Esophagus muscularis mucosa (tissue), 4 donors: ENCODE measurements at places on chromosomes 4 and X. TPM values are rescaled to one million over a fixed set of nuclear protein-coding genes. Genes with fewer than 3 reads are reported as not detected.
A peak's percentile ranks its signal among the peaks of the same experiment; 100 is the strongest.

GRCh38 chrX:109533005-109533404, 3.6 kb upstream of the NXT2 start:
- H3K27me3 ChIP-seq = no peaks in the 10 kb centered on the region
- H3K36me3 ChIP-seq = no peaks in the 10 kb centered on the region
- no peak overlapping the region for H3K27ac ChIP-seq
- H3K4me3 ChIP-seq = no peak overlapping the region
- DNase-seq = no peak
- H3K4me1 ChIP-seq = no peaks in the 10 kb centered on the region

GPR119 gene
- total RNA-seq = not detected

DNA sequence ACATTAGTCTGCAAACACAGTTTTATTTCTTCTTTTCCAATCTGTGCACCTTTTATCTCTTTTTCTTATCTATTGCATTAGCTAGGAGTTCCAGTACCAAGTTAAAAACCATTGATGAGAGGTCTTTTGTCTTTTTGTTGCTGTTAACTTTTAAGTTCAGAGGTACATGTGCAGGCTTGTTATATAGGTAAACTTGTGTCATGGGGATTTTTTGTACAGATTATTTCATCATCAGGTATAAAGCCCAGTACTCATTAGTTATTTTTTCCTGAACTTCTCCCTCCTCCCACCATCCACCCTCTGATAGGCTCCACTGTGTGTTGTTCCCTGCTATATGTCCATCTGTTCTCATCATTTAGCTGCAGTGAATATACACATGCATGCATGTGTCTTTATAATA, 349.9 kb downstream of the PDHA2 start:
- H3K4me3 ChIP-seq = no peak overlapping the region
- H3K27ac ChIP-seq = no peak overlapping the region
- H3K4me1 ChIP-seq = no peaks in the 10 kb centered on the region
- no peak for DNase-seq

GRCh38 chrX:10110984-10111363, 45.8 kb upstream of the CLCN4 start:
- H3K36me3 ChIP-seq = no peaks in the 10 kb centered on the region
- DNase-seq = no peak
- no peaks in the 10 kb centered on the region for H3K27me3 ChIP-seq
- peak overlapping the region; percentile 80 for H3K27ac ChIP-seq
- peaks cover 74% of the 10 kb centered on the region for H3K4me1 ChIP-seq

GRCh38 chrX:43314525-43314924, 341.6 kb upstream of the MAOA start:
- no peaks in the 10 kb centered on the region for H3K36me3 ChIP-seq
- H3K27ac ChIP-seq = no peak overlapping the region
- no peak overlapping the region for H3K4me3 ChIP-seq
- no peak for DNase-seq

DNA sequence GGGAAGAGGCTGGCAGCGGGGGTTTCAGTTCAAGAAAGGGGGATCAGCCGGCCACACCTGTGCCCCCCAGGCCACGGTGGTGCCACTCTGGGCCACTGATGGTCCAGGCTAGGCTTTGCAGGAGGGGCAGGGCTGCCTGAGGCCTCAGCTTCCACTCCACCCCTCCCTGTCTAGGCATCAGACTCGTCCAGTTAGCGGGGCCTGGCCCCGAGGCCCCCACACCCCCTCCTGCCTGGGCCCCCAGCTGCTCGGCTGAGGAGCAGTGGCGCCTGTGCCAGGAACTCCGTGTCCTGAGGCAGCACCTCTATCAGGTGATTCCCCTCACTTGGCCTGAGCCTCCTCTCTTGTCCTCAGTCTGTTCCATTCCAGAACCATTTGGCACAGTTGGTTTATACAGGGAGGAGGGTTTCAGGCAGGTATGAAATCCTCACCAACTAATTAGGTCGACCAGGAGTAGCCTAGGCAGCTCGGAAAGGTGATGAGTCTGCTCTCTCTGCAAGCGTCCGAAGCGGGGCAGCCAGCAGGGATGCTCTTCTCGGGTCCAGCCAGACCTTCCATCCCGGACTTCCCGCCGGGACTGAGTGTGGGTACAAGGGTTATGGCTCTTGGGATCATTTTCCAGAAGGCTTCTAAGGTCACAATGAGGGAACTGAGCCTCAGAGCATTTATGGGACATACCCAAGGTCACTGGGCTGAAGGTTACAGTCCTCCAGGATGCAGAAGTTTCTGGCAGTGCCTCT, 2.1 kb downstream of the NSG1 start:
- DNase-seq = no peak
- peaks cover 98% of the 10 kb centered on the region for H3K27me3 ChIP-seq
- H3K4me1 ChIP-seq = peaks cover 32% of the 10 kb centered on the region
- H3K27ac ChIP-seq = no peak overlapping the region

TBC1D14 gene
- total RNA-seq = 47.4 TPM

DNA sequence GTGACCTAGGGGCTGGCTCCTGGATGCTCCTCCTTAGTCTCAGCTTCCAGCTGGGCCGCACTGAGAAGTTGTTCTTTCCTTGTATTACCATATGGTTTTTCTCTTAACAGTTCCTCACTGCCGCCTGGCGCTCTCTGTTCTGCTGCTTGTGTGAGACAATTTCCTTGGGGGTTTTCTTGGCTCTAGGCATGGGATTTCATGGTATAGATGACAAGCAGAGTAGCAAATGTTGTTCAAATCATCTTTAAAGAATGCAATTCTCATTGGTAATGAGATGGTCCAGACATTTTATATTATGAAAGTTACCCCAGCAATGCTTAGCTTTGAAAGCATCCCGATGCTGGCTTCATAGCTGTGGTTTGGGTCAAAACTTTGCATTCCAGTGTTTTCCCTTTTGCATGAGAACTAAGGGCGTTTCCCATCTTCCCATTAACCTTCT, 37.6 kb downstream of the SEPTIN11 start:
- peaks cover 38% of the 10 kb centered on the region for H3K4me1 ChIP-seq
- H3K4me3 ChIP-seq = peak overlapping the region; percentile 2
- no peaks in the 10 kb centered on the region for H3K36me3 ChIP-seq
- peak overlapping the region; percentile 7 for H3K27ac ChIP-seq

GRCh38 chr4:77734928-77735327, 84.2 kb downstream of the CNOT6L start:
- peaks cover 5% of the 10 kb centered on the region for H3K36me3 ChIP-seq
- no peak overlapping the region for H3K4me3 ChIP-seq
- DNase-seq = no peak
- peaks cover 5% of the 10 kb centered on the region for H3K4me1 ChIP-seq
- H3K27ac ChIP-seq = no peak overlapping the region
- no peaks in the 10 kb centered on the region for H3K27me3 ChIP-seq

- H3K27ac ChIP-seq = no peak overlapping the region
- DNase-seq = no peak
- H3K36me3 ChIP-seq = no peaks in the 10 kb centered on the region
- H3K27me3 ChIP-seq = no peaks in the 10 kb centered on the region
- H3K4me1 ChIP-seq = no peaks in the 10 kb centered on the region
- H3K4me3 ChIP-seq = no peak overlapping the region
Measured at GRCh38 chr4:78347527-78347926, 204.0 kb upstream of the ANXA3 start.

- no peaks in the 10 kb centered on the region for H3K27me3 ChIP-seq
- peaks cover 3% of the 10 kb centered on the region for H3K36me3 ChIP-seq
- DNase-seq = no peak
Measured at GRCh38 chr4:169565606-169566005, 46.8 kb downstream of the NEK1 start.

DNA sequence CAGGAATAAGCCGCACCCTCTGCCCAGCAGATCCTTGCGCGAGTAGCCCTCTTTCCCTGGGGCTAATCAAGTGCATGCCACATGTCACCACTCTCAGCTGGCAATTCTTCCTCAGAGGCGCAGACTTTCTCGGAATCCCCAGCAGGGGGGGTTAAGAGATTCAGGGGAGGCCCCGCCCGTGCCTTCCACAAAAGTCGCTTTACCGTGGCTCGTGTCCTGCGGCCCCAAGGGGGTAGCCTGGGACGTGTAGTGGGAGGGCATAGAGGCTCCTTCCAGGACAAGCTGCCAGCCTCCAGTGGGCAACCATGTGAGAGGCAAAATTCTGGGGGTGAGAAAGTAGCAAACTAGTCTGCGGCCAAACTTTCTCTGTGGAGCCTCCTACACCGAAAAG, 652 bp downstream of the SRPX start:
- no peaks in the 10 kb centered on the region for H3K36me3 ChIP-seq
- H3K27ac ChIP-seq = peak overlapping the region; percentile 31

DNA sequence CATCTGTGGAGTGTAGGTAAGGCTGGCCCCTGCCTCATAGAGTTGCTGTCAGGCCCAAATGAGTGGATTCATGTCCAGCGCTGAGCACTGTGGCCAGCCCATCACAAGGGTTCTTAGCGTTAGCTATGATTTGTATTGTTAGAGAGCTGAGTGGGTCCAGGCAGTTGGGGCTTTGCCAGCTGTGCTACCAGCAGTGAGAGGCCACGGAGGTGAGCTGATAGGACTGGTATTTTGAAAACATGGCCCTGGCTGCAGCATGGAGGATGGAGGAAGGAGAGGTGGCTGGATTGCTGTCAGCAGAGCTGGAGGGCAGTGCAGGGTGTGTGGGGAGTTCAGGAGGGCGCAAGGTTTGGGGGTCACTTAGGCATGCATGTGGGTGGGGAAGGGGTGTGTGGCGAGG, 69.8 kb downstream of the PSAPL1 start:
- no peak overlapping the region for H3K4me3 ChIP-seq
- DNase-seq = no peak
- peaks cover 49% of the 10 kb centered on the region for H3K4me1 ChIP-seq
- no peak overlapping the region for H3K27ac ChIP-seq
- H3K27me3 ChIP-seq = no peaks in the 10 kb centered on the region

- no peak overlapping the region for H3K4me3 ChIP-seq
- H3K36me3 ChIP-seq = no peaks in the 10 kb centered on the region
- H3K27ac ChIP-seq = no peak overlapping the region
- peaks cover 6% of the 10 kb centered on the region for H3K27me3 ChIP-seq
Measured at GRCh38 chr4:113732-114131, 10.6 kb upstream of the ZNF718 start.

DNA sequence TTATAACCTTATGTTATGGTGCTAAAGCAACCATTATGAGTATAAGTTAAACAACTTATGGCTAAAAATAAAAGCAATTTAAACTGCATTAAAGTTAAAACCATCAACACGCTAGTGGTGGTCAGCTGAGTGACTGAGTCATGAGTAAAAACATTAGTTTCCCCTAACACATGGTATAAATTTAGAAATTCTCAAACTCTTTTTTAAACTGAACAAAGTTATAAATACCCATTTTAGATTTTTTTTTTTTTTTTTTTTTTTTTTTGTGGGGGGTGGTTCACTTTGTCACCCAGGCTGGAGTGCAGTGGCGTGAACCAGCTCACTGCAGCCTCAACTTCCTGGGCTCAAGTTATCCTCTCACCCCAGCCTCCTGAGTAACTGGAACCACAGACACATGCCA, 5.4 kb upstream of the BBS7 start:
- H3K27ac ChIP-seq = no peak overlapping the region
- H3K4me3 ChIP-seq = no peak overlapping the region
- no peaks in the 10 kb centered on the region for H3K36me3 ChIP-seq
- no peaks in the 10 kb centered on the region for H3K27me3 ChIP-seq

DNA sequence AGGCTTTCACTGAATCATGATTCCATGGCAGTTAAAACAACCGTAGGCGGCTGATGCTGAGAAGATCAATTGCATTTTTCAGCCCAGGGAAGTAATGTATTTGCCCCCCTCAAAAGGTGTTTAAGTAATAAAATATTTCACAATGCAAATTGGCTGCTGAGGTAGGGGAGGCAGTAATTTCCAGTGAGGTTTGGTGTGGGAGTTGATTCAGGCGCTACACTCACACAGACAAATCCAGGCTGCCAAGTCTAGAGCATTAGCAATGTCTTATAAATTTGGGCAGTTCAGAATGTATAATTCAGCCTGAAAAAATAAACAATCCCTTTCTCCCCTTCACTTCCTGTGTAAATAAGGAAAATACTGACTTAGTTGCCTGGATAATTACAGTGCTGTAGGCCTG, 461.7 kb downstream of the IDS start:
- no peak for DNase-seq
- no peaks in the 10 kb centered on the region for H3K4me1 ChIP-seq
- H3K4me3 ChIP-seq = no peak overlapping the region
- H3K27me3 ChIP-seq = no peaks in the 10 kb centered on the region
- no peaks in the 10 kb centered on the region for H3K36me3 ChIP-seq

GRCh38 chr4:86948276-86948675, 13.5 kb downstream of the AFF1 start:
- no peaks in the 10 kb centered on the region for H3K36me3 ChIP-seq
- DNase-seq = no peak
- H3K4me1 ChIP-seq = peaks cover 23% of the 10 kb centered on the region
- H3K4me3 ChIP-seq = no peak overlapping the region
- no peaks in the 10 kb centered on the region for H3K27me3 ChIP-seq
- H3K27ac ChIP-seq = no peak overlapping the region

DNA sequence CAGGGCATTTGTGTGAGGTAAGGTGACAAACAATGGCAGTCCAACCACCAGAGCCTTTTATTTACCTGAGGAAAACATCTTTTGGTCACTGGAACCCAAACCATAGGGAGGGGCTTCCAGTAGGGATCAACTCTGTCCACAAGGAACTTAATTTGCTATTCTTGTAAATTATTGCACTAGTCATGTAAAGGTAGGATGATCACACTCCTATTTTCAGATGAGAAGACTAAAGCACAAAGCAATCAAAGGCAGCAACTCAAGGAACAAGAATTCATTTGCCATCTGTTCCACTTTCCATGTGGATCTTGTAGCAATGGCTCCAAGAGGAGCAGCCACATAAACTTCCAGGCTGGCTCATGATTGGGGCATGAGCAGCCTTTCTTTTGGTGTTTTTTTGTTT, 35.3 kb downstream of the CD99L2 start:
- H3K27ac ChIP-seq = no peak overlapping the region
- no peaks in the 10 kb centered on the region for H3K27me3 ChIP-seq
- no peak for DNase-seq
- H3K4me1 ChIP-seq = no peaks in the 10 kb centered on the region
- no peak overlapping the region for H3K4me3 ChIP-seq

DNA sequence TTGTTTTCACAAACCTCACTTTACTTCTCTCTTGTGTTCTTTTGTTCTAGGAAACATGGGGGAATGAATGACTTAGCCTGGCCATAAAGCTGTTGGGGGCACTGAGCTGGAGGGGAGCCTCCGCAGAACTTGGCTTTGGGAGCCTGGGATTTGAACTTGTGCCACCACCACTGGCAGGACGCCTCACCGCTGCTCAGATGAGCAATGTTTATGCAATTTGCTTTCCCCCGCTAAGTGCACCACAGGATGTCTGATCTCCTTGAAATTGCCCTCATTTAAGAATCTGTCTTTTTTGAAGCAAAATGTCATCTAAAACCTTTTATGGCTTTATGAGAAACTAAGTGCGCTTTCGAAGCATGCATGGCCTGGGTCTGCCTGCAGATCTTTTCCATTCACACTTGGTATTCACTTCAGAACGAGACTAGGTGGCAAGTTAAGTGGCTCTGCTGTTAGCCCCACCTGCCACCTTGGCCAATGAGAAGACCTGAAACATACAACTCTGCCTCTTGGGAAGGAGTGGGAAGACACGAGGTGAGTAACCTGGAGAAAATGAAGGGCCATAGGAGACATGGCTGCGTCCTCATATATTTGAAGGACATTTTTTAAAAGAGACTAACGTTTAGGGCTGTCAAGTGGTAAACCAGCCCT, 119.3 kb downstream of the LDB2 start:
- no peak overlapping the region for H3K4me3 ChIP-seq
- DNase-seq = no peak
- no peaks in the 10 kb centered on the region for H3K27me3 ChIP-seq
- H3K36me3 ChIP-seq = no peaks in the 10 kb centered on the region
- H3K27ac ChIP-seq = no peak overlapping the region
- H3K4me1 ChIP-seq = no peaks in the 10 kb centered on the region

ATXN3L gene
- not detected for total RNA-seq
